ENCODE measurements at places on chromosomes 5 and 9.

- no peak for DNase-seq
Observed at GRCh38 chr5:165508286-165508685, 2002.9 kb downstream of the MAT2B start.

- no peak for DNase-seq
Observed at GRCh38 chr5:112159435-112159834, 259.6 kb downstream of the EPB41L4A start.

DNA sequence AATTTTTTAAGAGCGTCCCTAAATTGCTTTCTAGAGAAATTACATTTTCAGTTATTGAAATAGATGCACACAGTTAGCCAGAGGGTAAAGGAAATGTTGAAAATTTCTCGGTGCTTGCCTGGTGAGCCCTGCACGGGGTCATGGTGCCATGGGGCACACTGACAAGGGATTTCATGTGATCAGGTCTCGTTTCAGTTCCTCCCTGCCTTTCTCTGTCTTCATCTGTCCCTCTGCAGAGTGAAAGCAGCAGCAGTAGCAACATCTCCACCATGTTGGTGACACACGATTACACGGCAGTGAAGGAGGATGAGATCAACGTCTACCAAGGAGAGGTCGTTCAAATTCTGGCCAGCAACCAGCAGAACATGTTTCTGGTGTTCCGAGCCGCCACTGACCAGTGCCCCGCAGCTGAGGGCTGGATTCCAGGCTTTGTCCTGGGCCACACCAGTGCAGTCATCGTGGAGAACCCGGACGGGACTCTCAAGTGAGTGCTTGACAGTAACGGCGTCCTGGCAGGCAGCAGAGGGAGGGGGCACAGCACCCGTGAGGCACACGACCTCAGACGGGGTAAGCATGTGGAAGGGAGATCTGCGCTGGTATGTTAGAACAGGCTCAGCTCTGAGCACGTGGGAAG lies 89.1 kb upstream of the OTULINL start:
- no peak for DNase-seq

GRCh38 chr9:34507556-34507955 lies 15.2 kb downstream of the ENHO start:
- no peak for DNase-seq

DNA sequence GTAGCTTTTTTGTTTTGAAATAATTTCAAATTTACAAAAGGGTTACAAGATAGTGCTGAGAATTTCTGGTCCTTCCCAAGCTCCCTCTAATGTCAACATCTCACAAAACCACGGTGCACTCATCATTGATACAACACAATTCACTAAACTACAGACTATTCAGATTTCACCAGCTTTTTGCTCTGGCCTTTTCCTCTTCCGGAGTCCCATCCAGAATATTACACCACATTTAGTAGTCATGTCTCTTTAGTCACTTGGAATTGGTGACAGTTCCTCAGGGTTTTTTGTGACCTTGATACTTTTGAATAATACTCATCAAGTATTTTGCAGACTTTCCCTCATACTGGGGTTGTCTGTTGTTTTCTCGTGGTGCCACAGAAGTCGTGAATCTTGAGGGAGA lies 484.0 kb downstream of the GADD45G start:
- no peak for DNase-seq

- no peak for DNase-seq
Observed at GRCh38 chr5:16013334-16014065, 166.1 kb downstream of the MARCHF11 start.

DNA sequence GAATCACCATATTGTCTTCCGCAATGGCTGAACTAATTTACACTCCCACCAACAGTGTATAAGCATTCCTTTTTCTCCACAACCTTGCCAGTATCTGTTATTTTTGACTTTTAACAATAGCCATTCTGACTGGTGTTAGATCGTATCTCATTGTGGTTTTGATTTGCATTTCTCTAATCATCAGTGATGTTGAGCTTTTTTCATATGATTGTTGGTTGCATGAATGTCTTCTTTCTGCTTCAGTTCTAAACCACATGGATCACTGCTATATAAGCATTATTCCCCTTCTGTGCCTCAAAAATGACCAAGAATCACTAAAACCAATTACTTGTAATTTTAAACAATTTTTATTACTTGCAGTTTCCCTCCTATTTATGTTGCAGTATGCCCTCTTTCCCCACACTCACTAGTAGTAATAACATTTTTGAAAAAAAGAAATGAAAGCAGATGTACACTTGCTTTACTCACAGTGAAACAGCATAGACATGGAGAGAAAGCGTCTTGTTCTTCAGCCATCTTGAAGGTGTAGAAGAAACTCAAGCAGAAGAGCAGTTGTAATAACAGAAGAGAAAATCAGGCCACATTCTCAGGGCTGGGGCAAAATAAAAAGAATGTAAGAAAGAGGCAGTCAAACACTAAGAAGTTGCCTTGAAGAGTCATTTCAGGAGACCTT lies 4.5 kb upstream of the TMEM252 start:
- DNase-seq, result no peak

GRCh38 chr9:135268981-135269380 lies 181.5 kb downstream of the OLFM1 start:
- no peak for DNase-seq

All from stimulated activated naive CD4-positive, alpha-beta T cell treated with Interleukin-2 at 50 U/mL for 16 hours (primary cell).